ENCODE measurements at places on chromosomes 6 and 20. TPM values are rescaled to one million over a fixed set of nuclear protein-coding genes. Genes with fewer than 3 reads are reported as not detected.

GRCh38 chr6:46930331-46930730, 8.6 kb upstream of the ADGRF5 start:
- no peaks in the 10 kb centered on the region for H3K36me3 ChIP-seq
- H3K27me3 ChIP-seq, result no peaks in the 10 kb centered on the region
- H3K4me1 ChIP-seq, result no peaks in the 10 kb centered on the region
- H3K4me3 ChIP-seq, result no peak overlapping the region
- DNase-seq, result no peak

- DNase-seq, result no peak
- no peak within 1 kb of the TSS for H3K4me3 ChIP-seq
- H3K27me3 ChIP-seq, result no peaks in the 10 kb centered on the region
- H3K27ac ChIP-seq, result no peak within 1 kb of the TSS
These were observed at the start of gene NKAPL for GRCh38 chr6:28258877-28259777. TSS of gene NKAPL (plus strand) at chr6:28259297. CDS start at chr6:28259372, 75 bp downstream.

GRCh38 chr6:13485303-13485702, 2.1 kb downstream of the GFOD1 start:
- H3K36me3 ChIP-seq, result no peaks in the 10 kb centered on the region
- no peak overlapping the region for H3K27ac ChIP-seq
- DNase-seq, result no peak
- peaks cover 4% of the 10 kb centered on the region for H3K4me1 ChIP-seq
- H3K27me3 ChIP-seq, result peaks cover 18% of the 10 kb centered on the region

DNA sequence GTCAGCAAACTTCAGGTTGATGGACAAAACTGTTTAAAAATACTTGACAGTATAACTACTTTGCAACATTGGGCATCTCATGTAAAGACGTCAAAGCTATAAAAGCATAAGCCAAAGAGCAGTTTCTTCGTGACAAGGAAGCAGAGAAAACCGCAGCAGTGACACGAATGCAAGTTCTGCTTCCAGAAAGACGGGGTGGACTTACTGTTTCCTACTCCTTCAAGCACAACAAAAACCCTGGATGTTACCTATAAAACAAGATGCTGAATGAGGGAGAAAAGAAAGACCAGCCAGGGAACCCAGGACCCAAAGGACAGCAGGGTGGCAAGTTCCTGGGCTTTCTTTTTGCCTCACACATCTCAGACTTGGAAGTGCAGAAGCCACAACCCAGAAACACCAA, 98.0 kb downstream of the DLL1 start:
- no peak for DNase-seq
- H3K27me3 ChIP-seq, result no peaks in the 10 kb centered on the region
- H3K36me3 ChIP-seq, result no peaks in the 10 kb centered on the region
- no peaks in the 10 kb centered on the region for H3K4me1 ChIP-seq
- no peak overlapping the region for H3K4me3 ChIP-seq

DNA sequence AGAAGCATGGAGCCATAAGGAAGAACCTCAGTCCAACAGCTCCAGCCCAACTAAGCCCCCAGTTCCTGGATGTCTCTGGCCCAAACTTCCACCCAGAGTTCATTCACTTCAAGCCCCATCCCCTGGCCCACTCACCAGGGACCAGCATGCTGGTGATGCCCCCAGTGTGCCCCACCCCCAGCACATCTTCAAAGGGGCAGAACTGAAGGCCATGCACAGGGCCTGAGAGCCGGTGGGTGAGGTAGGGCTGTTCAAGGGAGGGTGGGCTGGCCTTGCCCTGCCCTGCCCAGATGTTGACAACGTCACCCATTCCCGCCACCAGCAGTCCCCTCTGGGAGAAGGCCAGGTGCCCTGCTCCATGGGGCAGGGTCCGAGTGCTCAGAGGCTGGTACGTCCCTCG, 3.6 kb downstream of the B3GALT4 start:
- no peaks in the 10 kb centered on the region for H3K27me3 ChIP-seq
- H3K36me3 ChIP-seq, result peaks cover 29% of the 10 kb centered on the region
- no peak overlapping the region for H3K27ac ChIP-seq
- DNase-seq, result no peak
- H3K4me3 ChIP-seq, result no peak overlapping the region

DNA sequence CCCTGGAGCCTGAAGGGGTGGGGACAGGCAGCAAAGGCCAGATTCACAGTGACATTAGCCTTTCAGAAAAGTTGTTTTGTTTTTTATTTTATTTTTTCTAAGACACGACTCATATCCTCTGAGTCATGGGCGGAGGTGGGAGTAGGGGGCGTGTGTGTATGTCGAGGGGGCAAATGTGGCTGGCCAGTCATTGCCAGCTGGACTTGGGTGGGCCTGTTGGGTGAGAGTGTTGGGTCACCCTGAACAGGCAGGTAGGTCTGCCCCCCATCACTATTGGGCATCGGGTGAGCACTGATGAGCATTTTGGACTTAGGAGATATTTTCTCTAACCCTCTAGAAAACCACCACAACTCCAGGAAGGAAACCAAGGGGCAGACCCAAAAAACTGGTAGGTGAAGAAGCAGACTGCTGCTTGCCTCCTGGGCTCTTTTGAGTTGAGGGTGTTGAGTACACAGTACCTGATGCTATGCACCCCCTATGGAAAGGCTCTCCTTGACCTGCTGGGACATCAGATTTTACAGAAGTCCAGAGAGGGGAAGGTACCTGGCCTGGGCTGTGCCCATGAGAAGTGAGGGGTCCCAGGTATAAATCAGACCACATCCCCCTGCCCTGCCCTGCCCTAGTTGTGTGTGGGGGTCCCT, 5.6 kb downstream of the SMIM29 start:
- no peak overlapping the region for H3K4me3 ChIP-seq
- no peak overlapping the region for H3K27ac ChIP-seq
- H3K36me3 ChIP-seq, result peaks cover 67% of the 10 kb centered on the region
- H3K27me3 ChIP-seq, result no peaks in the 10 kb centered on the region
- H3K4me1 ChIP-seq, result peaks cover 28% of the 10 kb centered on the region
- no peak for DNase-seq

GRCh38 chr6:31502586-31502985, 4.6 kb downstream of the MICB start:
- DNase-seq, result no peak
- peaks cover 5% of the 10 kb centered on the region for H3K36me3 ChIP-seq
- peaks cover 11% of the 10 kb centered on the region for H3K4me1 ChIP-seq
- no peak overlapping the region for H3K4me3 ChIP-seq
- H3K27ac ChIP-seq, result no peak overlapping the region

DNA sequence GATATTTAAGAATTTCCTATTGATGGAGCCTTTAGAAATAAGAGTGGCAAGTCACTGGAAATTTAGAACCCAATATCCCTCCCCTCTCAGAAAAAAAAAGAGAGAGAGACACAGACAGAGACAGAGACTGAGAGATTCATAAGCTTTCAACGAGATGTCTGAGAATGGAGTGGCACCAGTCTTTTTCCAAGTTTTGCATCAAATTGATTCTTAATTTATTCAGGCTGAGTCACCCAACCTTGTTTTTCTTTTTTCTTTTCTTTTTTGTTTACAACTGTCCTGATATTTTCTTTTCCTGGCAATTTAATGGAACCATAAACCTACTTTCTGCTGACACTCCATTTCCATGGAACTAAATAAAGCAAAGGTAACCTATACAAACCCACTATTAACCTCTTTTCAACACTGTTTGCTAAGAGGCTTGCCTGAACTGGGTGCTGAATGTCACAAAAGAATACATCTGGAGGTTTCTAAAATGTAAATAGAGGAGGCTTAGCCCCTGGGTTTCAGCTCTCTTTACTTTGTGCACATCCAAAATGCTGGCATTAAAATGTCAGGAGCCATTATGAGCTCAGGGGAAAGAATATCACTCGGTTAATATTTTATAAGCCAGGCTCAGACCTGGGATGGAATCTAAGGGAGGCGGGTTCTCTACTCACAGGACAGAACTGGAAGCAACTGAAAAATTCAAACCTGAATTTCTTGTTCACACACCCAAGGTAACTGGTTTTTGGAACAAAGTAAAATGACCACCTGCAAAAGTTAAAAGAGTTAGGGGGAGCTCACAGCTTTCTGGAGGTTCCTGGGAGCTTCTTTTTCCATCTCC, 100.8 kb downstream of the BFSP1 start:
- H3K4me1 ChIP-seq, result no peaks in the 10 kb centered on the region
- H3K27ac ChIP-seq, result no peak overlapping the region
- H3K36me3 ChIP-seq, result no peaks in the 10 kb centered on the region
- DNase-seq, result no peak
- H3K27me3 ChIP-seq, result no peaks in the 10 kb centered on the region

DNA sequence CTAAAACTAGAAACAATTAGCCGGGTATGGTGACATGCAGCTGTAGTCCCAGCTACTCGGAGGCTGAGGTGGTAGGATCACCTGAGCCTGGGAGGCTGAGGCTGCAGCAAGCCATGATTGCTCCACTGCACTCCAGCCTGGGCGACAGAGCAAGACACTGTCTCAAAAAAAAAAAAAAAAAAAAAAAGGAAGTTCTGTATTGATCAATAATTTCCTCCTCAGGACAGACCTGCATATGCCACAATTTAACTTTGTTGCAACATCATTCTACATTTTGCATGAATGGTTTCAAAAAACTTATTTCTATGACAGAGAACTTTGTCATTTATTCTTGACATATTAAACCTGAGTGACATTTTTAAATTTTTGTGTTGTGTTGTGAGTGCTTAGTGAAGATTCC, 5.5 kb downstream of the DNAJC5 start:
- no peak for DNase-seq
- H3K4me3 ChIP-seq, result no peak overlapping the region

DNA sequence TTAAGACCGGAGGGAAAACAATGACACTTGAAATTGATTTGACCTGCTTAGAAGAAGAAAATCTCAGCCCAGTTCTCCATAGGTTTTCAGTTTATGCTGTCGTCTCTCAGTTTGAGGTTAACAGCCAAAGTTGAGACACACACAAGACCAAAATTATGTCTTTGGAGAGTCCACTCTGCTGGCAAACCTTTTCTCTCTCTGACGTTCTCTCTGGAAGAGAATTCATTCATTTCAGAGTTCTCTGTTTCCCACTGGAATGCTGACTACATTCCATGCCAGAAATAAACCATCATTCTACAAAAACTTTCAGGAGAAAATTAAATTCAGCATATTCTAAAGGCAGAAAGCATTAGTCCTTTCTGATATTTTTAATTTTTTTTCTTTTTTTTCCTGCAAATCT, 155.2 kb downstream of the TFAP2A start:
- H3K27me3 ChIP-seq, result no peaks in the 10 kb centered on the region
- H3K4me1 ChIP-seq, result no peaks in the 10 kb centered on the region
- no peak overlapping the region for H3K4me3 ChIP-seq
- H3K27ac ChIP-seq, result no peak overlapping the region

DNA sequence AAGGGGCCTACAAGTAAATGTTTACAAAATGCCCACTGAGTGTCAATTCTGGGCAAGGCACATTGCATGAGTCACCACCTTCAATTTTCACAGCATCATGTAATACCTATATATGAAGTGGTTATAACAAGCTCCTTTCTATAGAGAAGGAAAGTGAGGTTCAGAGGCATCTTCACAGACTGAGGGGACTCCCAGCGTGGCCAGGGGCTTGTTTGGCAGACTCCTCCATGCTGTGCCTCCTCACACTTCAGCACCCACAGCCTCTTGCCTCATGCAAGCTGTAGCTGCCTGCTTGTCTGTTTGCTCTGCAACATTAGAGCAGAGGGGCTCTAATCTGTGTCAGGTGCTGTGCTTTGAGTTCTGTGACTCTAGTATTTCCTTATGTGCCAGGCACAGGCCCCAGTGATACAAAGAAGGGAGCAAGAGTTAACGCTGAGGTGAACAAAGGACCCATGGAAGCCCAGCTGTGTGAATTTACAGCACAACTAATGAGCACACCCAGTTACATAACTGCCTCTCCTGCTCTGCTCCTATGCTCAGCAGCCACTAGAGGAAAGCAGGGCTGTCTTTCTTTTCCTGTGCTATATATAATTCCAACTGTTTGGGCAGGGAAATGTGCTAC, 72.3 kb downstream of the ZHX3 start:
- H3K27me3 ChIP-seq, result peaks cover 22% of the 10 kb centered on the region
- no peaks in the 10 kb centered on the region for H3K36me3 ChIP-seq
- peaks cover 4% of the 10 kb centered on the region for H3K4me1 ChIP-seq
- no peak overlapping the region for H3K27ac ChIP-seq

DNA sequence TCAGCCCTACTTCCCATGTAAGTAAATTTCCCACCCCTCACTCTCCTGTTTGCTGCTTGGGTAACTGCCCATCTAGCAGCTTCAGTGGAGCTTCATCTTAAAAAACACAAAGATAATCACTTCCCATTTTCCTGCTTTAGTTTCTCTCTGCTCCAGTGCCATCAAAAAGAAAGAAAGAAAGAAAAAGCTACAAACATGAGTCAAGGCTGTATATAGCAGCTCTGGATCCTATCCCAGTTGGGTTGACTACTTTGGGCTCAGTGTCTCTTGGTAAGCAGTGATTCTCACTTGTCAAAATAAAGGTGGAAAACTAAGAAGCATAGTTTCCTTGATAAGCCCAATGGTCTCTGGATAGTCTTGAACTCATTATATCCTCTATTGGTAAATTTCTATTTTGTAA, 48.7 kb upstream of the SRPK1 start:
- H3K4me1 ChIP-seq, result no peaks in the 10 kb centered on the region
- no peaks in the 10 kb centered on the region for H3K27me3 ChIP-seq
- no peak overlapping the region for H3K27ac ChIP-seq
- no peaks in the 10 kb centered on the region for H3K36me3 ChIP-seq

GRCh38 chr6:14660806-14661579, 543.4 kb downstream of the CD83 start:
- no peak overlapping the region for H3K27ac ChIP-seq
- no peaks in the 10 kb centered on the region for H3K27me3 ChIP-seq
- H3K4me3 ChIP-seq, result no peak overlapping the region
- no peak for DNase-seq

GRCh38 chr6:13355999-13356785, 27.9 kb upstream of the TBC1D7 start:
- H3K36me3 ChIP-seq, result no peaks in the 10 kb centered on the region
- H3K4me3 ChIP-seq, result no peak overlapping the region
- H3K4me1 ChIP-seq, result peaks cover 14% of the 10 kb centered on the region
- no peak for DNase-seq
- H3K27me3 ChIP-seq, result no peaks in the 10 kb centered on the region

Gene TFEB
- 2.3 TPM for total RNA-seq

Gene CPXM1
- total RNA-seq, result 28.8 TPM

Gene ATP6V1G2
- total RNA-seq, result 2.9 TPM

Gene CSE1L
- 252 TPM for total RNA-seq

Gene PLA2G7
- total RNA-seq, result 1.5 TPM

Gene MAP1LC3A
- total RNA-seq, result 6.3 TPM

Gene B3GAT2
- 1.9 TPM for total RNA-seq

Gene RAB32
- total RNA-seq, result 6.8 TPM

Gene NRN1
- 0.26 TPM for total RNA-seq

Gene C20orf144
- total RNA-seq, result 0.23 TPM

Gene PCMT1
- total RNA-seq, result 91.4 TPM

Gene EYA4
- total RNA-seq, result 0.17 TPM

Measured in H1 (cell line).